ENCODE measurements at places on chromosomes 7 and 10.

- peak; percentile 45 for DNase-seq
These were observed 17.6 kb downstream of the ANXA11 start for GRCh38 chr10:80187465-80188409.

DNA sequence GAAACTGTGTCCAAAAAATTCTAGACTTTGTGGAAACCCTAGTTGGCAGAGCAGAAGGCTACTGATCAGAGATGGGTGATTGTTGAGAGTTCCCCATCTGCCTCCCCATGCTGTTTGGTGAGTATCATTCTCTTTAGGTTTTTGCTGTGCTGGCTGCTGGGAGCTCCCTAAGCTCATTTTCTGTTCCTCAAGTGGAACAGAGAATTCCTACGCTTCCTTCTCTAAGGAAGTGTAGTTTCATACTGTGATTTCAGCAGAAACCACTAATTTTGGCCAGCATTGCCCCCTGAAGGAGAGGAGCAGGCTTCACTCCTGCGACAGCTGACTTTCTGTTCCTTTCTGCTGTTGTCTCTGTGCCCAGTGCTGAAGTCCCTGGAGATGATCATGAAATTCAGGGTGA lies 355.3 kb upstream of the NPVF start:
- no peak for DNase-seq

DNA sequence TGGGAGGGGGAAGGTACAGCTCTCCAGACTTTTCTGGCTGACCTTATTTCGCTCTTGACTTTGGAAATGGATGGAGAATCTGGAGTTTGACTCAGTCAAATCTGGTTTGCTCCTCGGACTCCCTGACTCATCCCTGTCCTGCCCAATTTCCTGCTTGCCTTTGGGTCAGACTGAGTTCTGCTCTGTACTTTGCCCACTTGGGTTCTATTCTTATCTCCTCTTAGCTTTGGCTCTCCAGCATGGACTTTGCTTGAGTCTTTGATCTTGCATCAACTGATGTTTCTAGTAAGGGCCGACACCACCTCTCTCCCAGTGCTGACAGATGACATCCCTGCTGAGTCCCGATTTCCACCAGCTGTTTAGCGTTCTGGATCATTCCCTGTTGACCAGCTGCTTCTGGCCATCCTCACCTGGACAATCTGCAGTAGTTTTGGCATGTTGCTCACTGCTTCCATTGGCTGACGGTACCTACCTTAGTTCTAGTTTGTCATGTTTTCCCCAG lies 335.3 kb downstream of the SUGCT start:
- no peak for DNase-seq

- DNase-seq: no peak
These were observed 53.7 kb downstream of the ADCY1 start for GRCh38 chr7:45627691-45628456.

- DNase-seq: no peak
These were observed 112.5 kb upstream of the GJD4 start for GRCh38 chr10:35492386-35493195.

- no peak for DNase-seq
These were observed 25.6 kb upstream of the MGMT start for GRCh38 chr10:129441372-129442009.

DNA sequence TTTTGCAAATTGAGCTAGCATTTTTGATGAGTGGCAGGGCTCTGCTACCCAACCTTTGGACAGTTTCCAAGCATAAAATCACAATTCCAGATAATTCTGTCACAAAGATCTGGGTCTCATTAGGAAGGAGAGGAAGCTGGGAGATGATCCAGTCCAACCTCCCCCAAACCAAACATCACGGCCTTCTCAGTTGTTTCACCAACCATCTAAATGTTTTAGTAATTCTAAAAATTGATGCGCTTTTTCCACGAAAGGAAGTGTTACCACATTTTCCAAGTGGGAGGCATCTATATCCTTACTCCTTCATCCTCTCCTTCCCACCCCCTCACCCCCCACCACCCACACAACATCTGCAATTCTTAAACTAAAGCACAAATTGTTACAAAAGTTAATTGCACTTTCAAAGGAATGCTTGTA lies 108.3 kb downstream of the EGFR start:
- DNase-seq: no peak

- DNase-seq: no peak
These were observed 59.2 kb downstream of the OR13A1 start for GRCh38 chr10:45256246-45256645.

- no peak for DNase-seq
These were observed 12.1 kb downstream of the GALNTL5 start for GRCh38 chr7:151968357-151968756.

- no peak for DNase-seq
These were observed 87.3 kb upstream of the STEAP1B start for GRCh38 chr7:22587322-22587721.

- no peak for DNase-seq
These were observed 104.5 kb upstream of the KDM7A start for GRCh38 chr7:140281255-140281654.

GRCh38 chr10:132175408-132175807 lies 11.3 kb upstream of the DPYSL4 start:
- no peak for DNase-seq

- no peak for DNase-seq
These were observed 125.6 kb downstream of the VIPR2 start for GRCh38 chr7:159019111-159019510.

DNA sequence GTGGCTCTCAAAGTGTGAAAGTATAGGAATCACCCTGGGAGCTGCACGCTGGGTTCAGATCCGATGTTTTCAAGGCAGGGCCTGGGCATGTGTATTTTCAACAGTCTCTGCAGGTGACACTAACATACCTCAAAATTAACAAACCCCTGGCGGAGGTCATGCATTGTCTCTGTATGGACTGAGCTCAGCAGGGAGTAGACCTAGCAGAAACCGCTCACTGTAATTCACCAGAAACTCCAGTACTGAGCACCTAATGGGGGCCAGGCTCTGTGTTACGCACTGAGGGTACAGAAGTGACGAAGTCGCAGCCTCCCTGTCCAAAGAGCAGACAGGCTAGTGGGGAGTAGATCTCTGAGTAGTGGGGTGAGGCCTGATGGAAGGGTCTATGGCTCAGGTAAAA lies 5.6 kb downstream of the STRA8 start:
- no peak for DNase-seq

- no peak for DNase-seq
These were observed 188.2 kb downstream of the PTPN20 start for GRCh38 chr10:47099474-47099873.

DNA sequence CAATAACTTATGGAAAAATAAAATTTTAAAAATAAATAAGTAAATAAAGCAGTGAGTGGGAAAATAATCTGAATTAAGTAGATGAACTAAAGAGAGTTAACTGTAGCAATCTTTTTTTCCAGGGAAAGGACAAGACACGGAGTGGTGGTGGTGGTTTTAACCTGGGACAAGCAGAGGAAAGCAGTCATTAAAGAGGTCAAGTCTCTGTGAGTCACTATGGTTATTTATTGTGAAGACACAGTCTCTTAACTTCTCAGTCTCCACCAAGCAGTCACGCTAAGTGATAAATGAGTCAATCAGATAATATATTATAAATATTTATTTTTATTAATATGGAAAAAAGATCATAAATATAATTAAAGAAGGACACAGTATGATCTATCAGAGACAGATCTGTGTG lies 228.1 kb upstream of the MEOX2 start:
- no peak for DNase-seq

GRCh38 chr7:92832534-92833023 lies 3.8 kb downstream of the CDK6 start:
- DNase-seq: no peak

DNA sequence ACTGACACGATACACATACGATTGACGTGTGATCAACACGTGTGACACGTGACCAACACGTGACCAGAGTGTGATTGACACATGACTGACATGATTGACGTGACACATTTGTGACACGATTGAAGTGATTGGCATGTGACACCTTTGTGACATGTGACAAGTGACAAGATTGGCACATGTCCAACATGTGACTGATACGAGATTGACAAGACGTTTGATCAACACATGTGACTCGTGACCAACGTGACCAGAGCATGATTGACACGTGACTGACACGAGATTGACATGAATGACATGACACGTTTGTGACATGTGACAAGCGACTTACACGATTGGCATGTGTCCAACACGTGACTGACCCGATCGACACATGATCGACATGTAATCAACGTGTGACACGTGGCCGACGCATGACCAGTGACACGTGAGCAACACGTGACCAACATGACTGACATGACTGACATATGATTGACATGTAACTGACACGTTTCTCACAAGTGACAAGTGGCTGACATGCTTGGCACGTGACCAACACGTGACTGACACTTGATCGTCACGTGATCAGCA lies 22.0 kb downstream of the CRPPA start:
- DNase-seq: no peak

DNA sequence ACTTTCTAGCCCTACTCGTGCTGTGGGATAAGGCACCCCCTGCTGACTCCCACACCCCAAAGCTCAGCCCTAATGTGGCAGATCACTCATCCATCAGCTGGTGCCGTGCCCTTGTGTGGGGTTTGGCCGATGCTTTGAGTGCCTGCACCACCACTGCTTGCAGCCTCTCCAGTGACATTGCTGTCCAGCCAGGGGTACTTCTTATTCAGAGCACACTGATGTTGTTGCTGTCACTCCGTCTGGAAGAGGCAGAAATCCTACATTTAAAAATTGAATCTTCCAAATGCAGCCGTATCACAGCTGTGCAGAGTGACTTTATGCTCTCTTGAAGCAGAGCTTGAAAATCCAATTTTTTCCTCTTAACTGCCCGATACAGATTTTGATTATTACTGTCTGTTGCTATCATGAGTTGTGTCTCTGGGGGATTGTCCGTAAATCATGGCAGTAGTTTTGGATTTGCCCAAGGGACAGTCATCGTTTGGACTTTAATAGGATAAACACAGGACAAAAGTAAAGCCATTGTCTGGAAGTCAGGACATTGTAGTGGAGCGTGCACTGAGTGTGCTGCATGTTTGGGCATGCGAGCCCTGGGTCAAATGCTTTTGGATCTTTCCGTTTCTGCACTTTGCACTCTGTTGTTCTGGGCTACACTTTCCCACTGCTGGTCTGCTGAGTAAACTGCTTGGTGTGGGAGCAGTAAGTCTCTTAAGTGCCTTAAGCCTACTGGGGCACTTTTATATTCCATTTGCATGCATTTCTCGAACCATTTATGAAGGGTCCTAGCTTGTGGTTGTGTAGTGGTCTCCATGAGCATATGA lies 128.2 kb downstream of the DOCK1 start:
- DNase-seq: no peak

DNA sequence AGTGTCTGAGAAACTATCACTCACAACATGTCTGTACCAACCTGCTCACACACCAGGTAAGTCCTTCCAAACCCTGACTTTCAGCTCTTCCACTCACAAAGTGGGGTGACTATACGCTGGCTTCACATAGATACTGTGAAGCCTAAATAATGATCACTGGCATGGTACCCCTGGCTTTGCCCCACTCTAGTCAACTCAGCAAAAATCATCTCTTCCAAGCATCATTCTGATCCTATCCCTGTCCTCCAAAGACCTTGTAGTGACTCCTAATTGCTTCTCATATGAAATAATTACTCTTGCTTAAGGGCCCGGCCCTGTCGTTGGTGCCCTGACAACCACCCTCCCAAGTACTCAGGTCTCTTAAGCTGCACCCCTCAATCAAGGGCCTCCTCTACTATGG lies 97.8 kb downstream of the SLC25A13 start:
- no peak for DNase-seq

DNA sequence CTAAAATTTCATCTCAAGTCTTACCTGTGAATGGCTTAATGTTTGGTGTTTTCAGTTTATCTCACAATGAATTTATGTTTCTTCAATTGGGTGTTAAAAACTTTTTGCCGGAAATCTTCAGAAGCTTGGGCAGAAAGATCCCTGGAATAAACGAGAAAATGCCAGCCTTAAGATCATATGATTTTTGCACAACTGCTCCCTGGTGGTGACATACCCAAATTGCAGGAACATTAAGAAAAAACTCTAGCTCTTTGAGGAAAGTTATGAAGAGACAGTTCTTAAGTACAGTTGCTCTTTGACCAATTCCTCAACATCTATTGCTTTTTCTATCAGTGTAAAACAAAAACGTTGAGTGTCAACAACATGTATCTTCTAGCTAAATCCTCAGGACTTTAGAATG lies 48.2 kb upstream of the CREB5 start:
- DNase-seq: no peak

- no peak for DNase-seq
These were observed 85.8 kb downstream of the CALN1 start for GRCh38 chr7:72326365-72326764.

DNA sequence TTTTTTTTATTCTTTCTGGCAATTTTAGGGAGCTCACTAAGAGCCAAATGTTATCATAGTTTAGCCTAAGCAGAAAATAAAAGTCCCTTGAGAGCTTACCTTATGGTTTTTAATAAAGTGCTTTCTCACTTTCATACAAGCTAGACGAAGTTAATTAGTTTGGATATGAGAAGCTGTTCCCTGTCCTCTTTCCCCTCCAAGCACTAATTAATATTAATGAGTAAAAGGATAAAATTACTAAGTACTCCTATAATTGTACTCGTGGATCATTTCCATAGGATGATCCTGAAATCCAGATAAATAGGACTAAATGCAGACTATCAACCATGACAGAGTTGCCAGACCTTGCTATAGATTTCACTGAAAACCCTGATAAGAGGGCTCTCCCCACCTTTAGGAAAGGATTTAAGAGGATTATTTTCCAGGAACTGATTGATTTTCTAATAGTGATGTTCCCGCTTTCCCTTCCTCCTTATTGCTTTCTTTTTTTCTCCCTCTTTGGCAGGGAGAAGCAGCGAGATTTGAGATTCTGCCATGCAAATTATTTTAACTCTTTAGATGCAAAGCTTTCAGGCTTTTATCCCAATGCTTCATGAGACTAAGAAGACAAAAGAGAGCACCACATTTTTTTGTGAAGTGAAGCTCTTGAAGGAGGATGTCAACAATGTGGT lies 58.3 kb upstream of the HECW1 start:
- no peak for DNase-seq

DNA sequence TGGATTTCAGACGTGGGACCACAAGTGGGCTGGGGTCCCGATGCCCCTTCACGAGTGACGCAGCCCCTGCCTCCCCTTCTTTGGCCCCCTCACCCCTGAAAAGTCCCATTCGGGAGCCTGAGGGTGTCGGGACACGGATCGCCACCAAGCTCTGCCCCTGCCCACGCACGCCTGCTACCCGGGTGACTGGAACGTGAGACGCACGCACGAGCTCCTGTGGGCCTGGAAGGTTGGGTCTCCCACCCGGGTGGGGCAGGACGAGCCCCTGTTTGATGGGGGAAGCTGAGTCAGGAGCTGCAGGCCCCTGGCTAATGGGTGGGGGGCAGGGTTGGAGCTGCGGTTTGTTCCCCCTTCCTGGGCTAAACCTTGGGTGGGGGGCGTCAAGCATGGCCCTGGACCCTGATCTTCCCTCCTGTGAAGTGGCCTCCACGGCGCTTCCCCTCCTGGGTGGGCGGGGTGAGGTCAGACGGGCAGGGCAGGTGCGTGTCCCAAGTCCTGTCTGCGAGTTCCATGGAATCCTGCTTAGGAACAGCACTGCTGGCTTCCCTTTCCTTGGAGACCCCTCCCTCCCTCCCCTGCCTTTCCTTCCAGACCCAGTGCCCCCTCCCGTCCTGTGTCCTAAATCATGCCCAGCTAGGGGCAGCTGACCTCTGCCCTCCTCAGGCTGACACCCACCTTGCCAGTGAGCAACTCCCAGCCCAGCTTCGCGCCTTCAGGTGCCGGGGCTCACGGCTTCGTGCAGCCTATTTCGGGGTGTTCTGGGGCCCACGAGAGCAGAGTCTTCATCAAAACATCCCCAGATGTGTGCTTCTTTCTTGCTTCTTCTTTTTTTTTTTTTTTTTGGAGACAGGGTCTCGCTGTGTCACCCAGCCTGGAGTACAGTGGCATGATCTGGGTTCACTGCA lies 5.3 kb upstream of the TMEM184A start:
- no peak for DNase-seq

GRCh38 chr7:975702-976473 lies 539 bp upstream of the COX19 start:
- DNase-seq: no peak
